ENCODE measurements at places on chromosomes 7 and 10.

- DNase-seq: no peak
These were observed 58.6 kb downstream of the JAKMIP3 start for GRCh38 chr10:132124201-132124920.

- DNase-seq: no peak
These were observed 125.0 kb downstream of the DNAJB6 start for GRCh38 chr7:157461573-157462418.

DNA sequence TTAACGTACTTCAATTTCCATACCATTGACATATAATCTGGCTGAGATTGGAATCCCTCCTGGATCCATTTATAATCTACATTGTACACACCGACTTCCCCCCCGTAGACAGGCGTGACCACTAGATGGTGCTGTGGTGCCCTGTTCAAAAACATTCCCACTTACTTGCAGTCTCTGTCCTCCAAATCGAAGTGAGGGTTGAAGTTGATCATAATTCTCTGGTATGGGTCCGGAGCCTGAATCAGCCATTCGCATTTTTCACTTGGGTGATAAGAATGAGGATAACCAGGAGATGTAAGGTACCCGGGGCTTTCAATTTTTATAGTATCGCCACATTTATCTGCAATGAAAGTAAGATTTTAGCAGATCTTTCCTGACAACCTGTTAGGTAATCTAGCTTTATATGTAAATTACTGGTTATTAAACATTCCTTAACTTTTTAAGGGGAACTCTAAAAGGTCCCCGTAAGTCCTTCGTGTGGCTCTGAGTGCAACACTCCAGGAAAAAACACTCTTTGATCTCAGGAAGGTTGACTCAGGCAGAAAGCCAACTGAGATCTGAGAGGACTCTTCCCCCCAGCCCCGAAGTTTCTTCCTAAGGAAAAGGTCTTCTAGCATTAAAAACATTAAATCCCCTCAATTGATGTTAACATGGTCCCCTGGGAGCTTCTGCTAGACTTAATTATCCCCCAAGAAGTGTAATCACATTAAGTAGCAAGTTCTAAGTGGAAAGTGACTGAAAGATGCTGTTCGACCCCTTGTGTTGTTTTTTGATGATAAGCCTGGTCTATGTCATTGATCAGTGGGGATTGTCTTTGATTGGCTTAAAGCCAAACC lies 3.7 kb downstream of the NRP1 start:
- DNase-seq: peak; percentile 50

GRCh38 chr10:66258693-66259092 lies 667.1 kb upstream of the LRRTM3 start:
- no peak for DNase-seq

DNA sequence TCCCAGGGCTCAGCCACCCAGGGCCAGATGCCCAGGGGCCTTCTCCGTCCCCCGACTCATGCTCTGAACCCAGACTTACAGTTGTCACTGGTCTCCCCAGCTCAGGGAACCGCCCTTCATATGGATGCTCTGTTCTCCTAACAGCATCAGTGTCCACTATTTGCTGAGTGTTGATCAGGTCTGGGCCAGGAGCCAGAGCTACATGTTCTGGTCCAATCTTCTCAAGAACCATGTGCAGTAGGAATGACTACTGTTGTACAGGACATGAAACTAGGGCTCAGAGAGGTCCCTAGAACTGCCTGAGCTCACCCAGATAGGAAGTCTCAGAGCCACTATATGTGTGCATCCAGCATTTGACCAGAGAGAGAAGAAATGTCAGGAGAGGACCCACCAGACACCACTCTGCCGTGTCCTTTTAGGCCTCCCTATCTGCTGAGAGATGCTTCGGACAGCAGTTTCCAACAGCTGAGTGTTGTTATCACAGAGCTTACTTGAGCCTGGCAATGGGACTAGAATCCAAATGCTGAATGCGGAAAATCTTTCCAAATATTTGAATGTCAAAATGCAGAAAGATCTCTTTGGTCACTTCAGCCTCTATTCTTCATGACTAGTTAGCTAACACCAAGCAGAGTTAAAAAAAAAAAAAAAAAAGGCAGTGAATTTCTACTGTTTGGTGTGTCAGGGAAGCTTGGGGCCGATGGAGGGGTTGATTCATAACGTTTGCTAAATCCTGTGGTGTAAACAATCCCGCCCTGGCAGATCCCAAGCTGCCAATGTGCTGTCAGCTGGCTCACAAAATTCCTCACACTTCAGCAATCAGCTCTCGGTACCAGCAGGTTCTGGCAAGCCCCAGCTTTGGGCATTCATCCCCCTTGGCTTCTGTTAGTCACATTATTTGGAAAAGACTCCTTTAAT lies 246.1 kb downstream of the TNS3 start:
- no peak for DNase-seq

GRCh38 chr10:119165171-119166117 lies at the start of gene SFXN4:
SFXN4 (minus strand) TSS chr10:119165714; CDS start chr10:119165647, 67 bp downstream.
- peak; percentile 59 for DNase-seq

DNA sequence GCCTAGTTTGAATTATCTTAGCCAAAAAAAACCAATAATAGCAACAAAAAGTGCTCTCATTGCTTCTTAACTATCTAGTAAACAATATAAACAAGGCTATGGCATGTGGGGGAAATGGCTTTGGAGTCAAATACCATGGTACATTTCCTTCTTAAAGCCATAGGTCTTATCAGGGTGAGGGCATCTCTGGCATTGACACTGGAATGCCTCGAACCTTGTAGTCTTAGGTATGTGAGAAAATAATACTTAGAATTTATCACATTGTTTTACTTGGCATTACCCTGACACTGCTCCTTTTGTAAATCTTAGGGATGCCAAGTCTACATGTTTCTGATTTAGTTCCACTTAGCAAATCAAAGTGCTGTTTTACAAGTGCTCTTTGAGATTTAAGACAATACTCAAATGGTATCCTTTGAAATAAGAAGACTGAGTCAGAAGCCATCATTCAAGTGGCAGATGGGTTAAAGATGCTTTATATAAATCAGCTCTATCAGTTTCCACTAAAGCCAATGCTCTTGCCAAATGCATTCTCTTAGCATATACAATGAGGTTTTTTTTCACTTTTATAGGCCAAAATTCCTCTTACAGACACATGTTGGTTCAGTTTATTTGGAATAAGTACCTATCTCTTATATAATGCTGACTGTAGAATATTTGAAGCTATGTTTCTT lies 155.2 kb downstream of the HPSE2 start:
- DNase-seq: no peak

DNA sequence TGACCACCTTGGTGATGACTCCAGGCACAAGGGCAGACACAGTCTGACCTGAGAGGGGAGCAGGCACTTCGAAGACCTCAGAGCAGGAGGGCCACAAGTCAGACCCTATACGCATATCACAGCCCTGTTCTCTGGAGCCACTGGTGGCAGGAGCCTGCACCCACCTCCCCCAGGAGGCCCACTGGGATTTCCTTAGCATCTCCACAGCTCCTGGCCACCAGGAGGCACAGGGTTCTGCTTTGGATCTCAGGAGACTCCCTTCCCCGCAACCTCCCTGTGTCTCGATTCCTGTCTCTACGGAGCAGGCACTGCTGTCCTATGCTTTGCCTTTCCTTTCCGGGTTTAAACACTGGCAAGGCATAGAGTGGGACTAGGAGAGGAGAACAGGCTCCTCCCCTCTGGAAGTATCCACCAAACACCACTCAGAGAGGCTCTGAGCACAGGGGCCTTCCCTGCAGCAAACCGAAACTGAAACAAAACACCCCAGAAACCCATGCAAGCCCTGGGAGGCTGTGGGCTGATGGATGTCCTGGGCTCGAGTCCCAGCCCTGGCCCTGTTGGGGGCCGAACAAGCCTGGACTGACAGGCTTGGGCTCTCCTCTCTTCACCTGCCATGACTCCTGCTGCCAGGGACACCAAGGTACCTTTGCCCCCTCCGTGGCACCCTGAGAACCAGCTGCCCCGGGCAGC lies 166.3 kb downstream of the NEURL1 start:
- DNase-seq: peak; percentile 24

GRCh38 chr10:98453729-98454128 lies 7.0 kb upstream of the HPS1 start:
- DNase-seq: no peak

- DNase-seq: no peak
These were observed 103.2 kb upstream of the GPR26 start for GRCh38 chr10:123562811-123563580.

GRCh38 chr7:40673285-40673684 lies 538.5 kb downstream of the SUGCT start:
- DNase-seq: no peak

- no peak for DNase-seq
These were observed 650.5 kb upstream of the SORCS1 start for GRCh38 chr10:107814865-107815487.

GRCh38 chr7:43658718-43659548 lies 70.4 kb downstream of the COA1 start:
- DNase-seq: no peak

DNA sequence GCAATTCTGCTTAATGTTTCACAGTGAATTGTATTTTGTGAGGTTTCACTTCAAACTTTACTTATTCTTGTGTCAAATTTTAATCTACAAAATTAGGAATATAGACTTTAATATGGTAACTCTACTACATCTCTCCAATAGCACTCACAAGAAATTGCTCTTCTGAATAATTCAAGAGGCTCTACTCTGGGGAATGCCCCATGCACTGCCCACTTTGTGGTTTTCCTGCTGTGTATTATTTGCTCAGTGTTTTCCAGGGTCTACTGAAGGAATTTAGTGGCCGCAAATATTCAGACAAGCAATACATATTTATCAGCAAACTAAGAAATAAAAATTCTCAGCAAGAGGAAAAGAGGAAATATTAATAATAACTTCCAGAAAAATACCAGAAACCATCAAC lies 611.4 kb downstream of the TNS3 start:
- no peak for DNase-seq

DNA sequence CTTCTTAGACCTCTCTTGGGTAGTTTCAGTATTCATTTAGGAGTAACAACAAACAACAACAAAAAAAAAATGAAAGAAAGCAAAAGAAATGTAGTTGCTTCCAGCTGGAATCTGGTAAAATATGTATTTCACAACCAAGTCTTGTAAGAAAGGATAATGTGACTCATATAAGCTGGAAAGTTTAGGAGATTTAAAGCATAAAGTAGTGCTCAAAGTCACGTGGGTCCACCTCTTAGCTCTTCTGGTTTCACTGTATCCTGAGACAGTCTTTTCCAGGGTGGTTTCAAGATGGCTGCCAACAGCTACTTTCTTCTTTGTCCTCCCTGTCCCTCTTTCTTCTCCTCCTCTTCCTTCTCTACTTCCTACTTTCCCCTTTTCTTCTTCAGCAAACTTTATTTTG lies 69.5 kb upstream of the CDK13 start:
- DNase-seq: no peak

- DNase-seq: no peak
These were observed 1021.3 kb downstream of the XPNPEP1 start for GRCh38 chr10:108901781-108902618.

DNA sequence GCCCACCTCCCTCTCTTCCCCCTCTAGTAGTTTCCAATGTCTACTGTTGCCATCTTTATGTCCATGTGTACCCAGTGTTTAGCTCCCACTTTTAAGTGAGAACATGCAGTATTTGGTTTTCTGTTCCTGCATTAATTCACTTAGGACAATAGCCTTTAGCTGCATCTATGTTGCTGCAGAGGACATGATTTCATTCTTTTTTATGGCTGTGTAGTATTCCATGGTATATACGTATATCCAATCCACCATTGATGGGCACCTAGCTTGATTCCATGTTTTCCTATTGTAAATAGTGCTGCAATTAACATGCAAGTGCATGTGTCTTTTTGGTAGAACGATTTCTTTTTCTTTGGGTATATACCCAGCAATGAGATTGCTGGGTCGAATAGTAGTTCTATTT lies 170.4 kb downstream of the NOC3L start:
- DNase-seq: no peak

DNA sequence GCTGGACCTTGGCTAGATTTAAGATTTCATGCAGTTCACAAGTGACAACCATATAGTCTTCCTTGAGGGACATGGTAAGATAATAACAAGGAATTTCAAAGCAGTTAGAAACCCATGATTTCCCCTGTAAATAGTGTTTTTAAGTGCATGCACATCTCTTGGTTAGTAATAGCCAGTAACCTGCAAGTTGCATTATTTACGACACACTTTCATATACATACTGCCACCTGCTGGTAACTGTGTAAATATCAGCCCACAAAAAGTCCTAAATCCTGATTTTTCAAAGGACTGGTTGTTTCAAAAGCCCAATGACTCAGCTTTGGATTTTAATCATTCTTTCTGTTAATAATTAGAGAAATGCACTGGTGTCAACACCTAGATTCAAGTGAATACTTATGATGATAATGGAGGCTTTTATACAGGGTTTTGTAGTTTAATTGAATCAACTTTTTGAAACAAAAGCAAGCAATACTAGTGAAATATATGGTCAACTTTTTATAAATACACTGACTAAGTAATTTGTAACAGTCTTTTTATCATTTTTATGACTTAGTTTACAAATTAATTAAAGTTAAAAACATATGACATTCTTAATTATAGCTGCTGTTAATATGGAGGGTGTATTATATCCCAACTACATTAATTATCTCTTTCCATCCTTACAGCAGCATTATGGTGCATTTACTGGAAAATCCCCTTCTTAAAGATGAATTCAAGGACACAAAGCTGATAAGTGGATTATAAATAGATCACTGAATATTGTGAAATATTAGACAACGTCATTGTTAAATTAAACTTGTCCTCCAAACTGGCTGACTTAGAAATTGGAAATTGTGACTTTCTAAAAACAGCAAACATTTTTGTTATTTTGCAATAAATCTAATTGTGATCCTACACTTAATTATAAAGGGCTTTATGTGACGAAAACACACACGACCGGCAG lies 367.7 kb upstream of the SEMA3D start:
- DNase-seq: no peak

DNA sequence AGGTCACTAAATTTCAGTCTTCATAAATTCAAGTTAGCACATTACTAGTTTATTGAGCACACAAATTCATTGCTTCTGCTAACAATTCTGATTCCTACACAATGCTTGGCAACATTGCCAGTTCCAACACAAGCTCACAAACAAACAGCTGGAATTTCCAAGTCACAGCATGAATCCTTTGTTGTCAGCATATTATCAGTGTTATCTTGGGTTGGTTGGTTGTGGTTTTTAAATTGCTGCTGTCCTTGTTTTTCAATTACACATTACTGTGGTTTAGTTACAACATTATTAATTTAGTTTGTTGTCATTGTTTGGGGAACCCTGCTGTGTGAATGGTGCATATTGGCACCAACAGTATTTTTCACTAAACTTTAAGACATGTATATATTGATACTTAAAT lies 86.0 kb upstream of the ARID5B start:
- no peak for DNase-seq
